ENCODE measurements at places on chromosomes 4 and X.

DNA sequence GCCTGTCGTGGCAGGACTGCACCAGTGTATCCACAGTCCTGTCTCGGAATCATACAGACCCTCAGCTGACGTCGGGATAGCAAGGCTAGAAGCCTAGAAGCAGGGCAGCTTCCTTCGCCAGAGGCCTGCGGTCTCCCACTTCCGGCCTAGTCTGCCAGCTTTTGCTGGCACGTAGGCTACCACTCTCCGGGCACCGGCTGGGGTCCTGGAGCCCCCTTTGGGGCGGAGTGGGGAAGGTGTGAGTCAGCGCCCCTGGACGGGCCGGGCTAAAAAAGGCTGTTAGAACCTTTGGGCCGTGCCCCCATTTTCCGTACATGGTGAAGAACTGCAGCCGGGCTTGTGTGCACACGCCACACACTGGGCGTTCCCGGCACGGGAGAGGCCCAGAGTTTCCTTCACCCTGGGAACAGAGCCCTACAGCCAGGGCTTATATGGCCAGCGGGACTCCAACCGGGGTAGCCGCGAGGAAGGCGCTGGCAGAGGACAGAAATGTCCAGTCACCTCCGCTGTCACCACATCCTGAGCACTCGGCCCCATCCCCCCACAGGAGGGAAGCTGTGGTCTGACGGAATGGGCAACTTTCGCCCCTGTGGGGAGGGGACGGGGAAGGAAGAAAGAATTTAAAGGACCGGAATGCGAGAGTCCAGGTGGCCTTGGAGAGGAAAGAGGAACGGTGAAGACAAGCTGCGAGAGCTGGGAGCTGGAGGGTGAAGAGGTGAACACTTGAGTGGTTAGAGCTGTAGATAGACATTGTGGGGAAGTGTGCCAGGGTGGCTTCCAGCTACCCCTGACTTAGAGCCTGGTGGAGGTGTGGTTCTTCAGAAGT, 4.6 kb downstream of the MAGIX start:
- peak; percentile 48 for DNase-seq

GRCh38 chr4:33883111-33883510, 2361.2 kb downstream of the ARAP2 start:
- DNase-seq = no peak

DNA sequence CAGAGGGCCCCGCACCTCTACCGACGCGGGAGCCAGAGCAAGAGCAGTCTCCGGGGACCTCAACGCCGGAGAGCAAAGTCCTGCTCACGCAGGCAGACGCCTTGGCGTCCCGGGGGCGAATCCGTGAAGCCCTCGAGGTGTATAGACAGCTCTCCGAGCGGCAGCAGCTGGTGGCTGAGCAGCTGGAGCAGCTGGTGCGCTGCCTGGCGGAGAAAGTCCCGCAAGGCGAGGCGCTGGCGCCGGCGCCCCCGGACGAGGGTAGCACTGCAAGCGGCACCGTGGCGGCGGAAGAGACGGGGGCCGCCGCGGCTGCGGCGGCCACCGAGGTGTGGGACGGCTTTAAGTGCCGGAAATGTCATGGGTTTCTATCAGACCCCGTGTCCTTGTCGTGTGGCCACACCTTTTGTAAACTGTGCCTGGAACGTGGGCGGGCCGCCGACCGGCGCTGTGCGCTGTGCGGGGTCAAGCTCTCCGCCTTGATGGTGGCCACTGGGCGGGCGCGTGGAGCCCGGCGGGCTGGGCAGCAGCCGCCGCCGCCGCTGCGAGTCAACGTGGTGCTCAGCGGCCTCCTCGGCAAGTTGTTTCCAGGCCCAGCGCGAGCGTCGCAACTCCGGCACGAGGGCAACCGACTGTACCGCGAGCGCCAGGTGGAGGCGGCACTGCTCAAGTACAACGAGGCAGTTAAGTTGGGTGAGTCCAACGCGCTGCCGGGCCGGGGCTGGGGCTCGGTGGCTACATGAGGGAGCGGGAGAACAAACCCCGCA, 672 bp downstream of the LONRF3 start:
- DNase-seq = peak; percentile 46

DNA sequence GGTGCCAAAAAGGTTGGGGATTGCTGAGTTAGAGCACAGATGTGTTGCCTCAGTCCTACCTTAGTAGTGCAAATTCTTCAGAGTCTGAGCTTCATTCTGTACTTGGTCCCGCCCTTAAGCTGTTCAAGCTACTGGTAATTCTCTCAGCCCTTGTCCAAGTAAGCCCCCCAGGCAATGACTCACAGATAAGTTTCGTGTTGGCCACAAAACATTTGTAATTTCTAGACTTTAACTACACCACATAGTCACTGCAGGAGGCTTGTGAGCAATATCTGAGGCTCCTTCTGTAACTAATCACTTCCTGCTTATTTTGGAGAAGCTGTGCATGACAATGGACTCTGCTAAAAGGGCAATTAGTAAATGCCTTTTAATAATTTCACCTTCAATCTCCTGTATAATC, 1420.5 kb downstream of the PCDH7 start:
- no peak for DNase-seq

- no peak for DNase-seq
Observed at GRCh38 chr4:105936901-105937300, 41.6 kb downstream of the NPNT start.

DNA sequence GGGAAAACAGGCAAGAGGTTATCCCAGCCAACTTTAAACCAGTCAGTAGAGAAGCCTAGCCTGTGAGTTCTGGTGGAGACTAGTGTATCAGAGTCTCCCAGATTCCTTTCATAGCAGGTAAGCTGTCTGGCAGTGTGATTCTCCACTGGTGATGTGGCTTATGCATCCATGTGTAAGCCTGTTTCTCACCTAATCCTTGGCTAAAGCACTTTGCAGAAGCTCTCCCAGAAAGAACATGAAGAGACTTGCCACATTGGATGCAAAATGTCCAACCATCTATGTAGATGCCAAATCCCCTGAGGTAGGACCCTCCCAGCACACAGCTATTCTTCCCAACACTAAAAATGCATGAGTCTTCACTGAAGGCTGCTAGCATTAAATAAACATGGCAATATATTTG, 111.7 kb downstream of the CHRNA9 start:
- no peak for DNase-seq

GRCh38 chr4:88792268-88792781, 94.7 kb upstream of the NAP1L5 start:
- DNase-seq = no peak

GRCh38 chr4:53307819-53308780, 57.8 kb downstream of the SCFD2 start:
- DNase-seq = no peak

DNA sequence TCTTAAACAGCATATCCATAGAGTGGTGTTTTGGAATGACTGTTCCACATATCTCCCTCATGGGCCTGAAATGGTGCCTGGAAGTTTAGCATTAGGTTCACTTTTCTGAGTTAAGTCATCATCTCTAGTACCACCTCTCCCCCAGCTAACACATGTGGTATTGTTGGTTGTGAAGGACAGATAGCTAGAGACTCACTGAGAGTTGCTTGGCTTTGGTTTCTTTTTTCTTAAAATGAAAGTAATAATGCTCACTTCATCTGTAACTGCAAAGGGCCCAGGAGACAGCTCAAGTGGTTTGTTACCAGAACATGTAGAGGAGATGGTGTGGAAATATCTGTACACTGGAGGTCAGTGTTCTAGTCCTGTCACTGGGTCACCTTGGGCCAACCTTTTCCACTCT, 90.9 kb downstream of the EFNB1 start:
- no peak for DNase-seq

DNA sequence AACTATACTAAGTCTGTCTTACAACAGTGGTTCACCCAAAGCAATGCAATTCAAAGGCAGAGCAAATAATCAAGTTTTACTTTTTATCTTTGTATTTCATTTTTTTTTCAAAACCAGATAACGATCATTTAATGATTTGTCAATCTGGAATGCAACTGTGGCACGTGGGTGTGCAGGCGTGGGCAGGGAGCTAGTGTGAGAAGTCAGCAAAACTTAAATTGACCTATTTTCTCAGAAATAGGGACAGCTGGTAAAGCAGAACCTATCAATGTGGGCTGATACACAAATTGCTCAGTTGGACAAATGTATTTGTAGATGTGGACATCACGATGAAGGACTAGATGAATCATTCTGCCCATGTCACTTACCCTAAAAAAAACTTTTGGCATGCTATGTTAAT, 105.6 kb downstream of the CBLL2 start:
- DNase-seq = no peak

GRCh38 chrX:86148024-86148511, at the start of gene DACH2:
TSS of gene DACH2 (plus strand) at chrX:86148451.
- DNase-seq = peak; percentile 8

GRCh38 chr4:105352826-105353225, 121.0 kb downstream of the PPA2 start:
- no peak for DNase-seq

DNA sequence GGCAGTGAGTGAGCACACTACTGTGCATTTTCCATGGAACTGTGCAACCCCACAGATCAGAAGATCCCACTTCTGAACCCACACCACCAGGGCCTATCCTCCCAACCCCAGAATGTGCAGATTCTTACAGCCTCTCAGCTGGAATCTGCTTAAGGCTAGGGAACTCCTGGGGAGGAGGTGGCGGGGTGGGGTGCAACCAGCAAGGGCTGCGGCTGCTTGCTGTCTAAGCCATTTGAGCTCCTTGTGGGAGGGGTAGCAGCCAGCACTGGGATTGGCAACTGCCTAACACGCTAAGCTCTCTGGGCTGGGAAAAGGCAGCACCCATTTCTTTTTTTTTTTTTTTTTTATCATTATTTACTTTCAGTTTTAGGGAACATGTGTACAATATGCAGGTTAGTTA, 353.3 kb downstream of the RAB28 start:
- no peak for DNase-seq

DNA sequence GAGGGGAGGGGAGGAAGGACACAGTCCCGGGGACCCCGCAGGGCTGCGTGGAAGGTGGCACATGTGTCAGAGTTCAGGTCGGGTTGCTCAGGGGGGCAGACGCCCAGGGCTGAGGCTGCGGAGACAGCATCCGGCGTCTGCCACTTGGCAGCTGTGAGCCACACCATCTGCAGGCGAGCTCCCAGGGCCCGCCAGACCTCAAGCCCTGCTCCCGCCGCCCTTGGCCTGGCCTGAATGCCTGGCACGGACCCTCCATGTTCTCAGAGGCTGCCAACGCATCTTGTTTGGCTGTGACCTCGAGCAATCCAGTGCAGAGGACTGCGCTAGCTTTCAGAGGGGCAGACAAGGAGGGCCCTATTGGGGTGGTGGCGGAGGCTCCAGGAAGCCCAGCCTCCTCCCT, 5.1 kb downstream of the BGN start:
- DNase-seq = no peak

- no peak for DNase-seq
Observed at GRCh38 chr4:77930876-77931275, 68.2 kb downstream of the MRPL1 start.

GRCh38 chr4:80388284-80388607, 52.7 kb downstream of the CFAP299 start:
- no peak for DNase-seq

GRCh38 chrX:110218591-110218990, 99.3 kb downstream of the AMMECR1 start:
- DNase-seq = no peak

- DNase-seq = no peak
Observed at GRCh38 chr4:8131826-8132225, 26.8 kb downstream of the ABLIM2 start.

DNA sequence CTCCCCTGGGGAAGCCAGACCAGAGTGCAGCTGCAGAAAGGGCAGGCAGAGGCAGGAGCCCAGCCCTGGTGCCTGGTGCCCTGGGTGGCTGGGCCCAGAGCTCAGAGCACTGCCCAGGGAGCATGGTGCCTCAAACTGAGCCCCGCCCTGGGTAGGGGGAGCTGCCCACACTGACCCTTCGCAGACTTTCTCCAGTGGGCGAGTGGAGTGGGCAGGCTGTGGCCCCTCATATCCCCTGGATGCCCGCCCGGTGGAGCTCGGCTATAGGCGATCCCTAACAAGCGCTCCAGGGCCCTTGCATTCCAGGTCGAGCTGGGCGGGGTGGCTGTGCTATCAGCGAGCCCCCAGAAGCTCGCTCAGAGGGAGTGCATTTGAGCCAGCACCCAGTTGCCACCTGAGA, 17.1 kb upstream of the ADRA2C start:
- no peak for DNase-seq

GRCh38 chr4:48090621-48091020, 43.4 kb downstream of the TXK start:
- no peak for DNase-seq

- no peak for DNase-seq
Observed at GRCh38 chrX:42954880-42955279, 176.9 kb upstream of the PPP1R2C start.

- DNase-seq = no peak
Observed at GRCh38 chr4:108821351-108821930, 58.6 kb upstream of the ETNPPL start.

- DNase-seq = no peak
Observed at GRCh38 chr4:40992472-40993295, 221.7 kb downstream of the APBB2 start.

GRCh38 chrX:45872480-45872879, 671.8 kb upstream of the DIPK2B start:
- DNase-seq = no peak

- DNase-seq = no peak
Observed at GRCh38 chr4:84803720-84804119, 162.8 kb downstream of the WDFY3 start.

DNA sequence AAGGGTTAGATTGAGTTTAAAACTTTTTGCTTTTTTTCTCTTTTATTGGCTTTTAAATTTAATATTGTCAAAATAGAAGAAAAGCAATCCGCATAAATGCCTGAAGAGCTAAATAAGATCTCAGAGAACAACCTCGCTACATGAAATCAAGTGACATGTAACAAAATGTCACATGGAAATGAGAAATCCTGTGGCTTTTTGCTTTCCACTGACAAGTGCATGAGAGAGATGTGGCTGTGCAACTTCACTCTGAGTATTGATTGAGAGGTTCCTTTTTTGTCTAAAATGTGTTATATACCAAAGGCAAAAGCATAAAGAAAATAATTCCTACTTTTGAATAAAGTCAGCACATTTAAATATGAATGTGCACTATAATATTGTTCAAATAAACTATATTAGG, 263.5 kb downstream of the MAPK10 start:
- no peak for DNase-seq

Measured in T-helper 17 cell (primary cell).